Stimulated activated CD4-positive, alpha-beta T cell treated with anti-CD3 and anti-CD28 coated beads, Interleukin-4, amount 100 ng/mL, for 24 hours (primary cell): ENCODE measurements at places on chromosomes 13 and 19.

DNA sequence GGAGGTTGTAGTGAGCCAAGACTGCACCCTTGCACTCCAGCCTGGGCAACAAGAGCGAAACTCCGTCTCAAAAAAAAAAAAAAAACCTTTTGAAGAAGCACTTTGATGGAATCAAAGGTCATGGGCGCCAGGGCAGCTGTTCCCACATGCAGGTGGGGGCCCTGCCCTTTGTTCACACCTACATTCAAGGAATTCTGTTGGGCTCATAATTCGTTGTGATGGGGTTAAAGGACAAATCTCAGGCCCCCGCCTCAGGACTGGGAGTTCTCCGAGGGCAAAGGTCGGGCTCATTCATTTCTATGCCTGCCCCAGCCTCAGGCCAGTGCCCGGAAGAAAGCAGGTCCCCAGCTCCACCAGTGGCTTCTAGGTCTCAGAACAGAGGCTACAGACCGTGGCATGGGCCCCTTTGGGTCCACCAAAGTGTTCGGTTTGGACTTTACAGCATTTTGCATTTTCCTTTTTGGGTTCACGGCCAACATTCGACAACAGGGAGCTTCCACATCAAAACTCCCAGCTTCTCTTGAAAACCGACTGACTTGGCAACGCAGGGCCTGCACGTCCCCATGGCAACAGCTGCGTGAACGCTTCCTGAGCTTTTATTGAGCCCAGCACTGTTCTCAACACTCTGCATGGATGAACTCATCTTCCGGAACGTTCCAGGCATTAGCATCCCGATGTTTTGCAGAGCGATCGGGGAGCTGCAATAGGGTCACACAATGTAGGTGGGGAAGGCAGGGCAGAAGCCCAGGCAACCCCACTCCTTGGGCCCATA, 10.1 kb upstream of the GTF2F1 start:
- no peak for DNase-seq

- no peak for DNase-seq
These were observed 36.8 kb downstream of the N4BP2L1 start for GRCh38 chr13:32391101-32391619.

GRCh38 chr19:55012306-55012705, 25.8 kb downstream of the GP6 start:
- DNase-seq = no peak

GRCh38 chr19:16584248-16585093, 12.3 kb upstream of the SLC35E1 start:
- DNase-seq = peak; percentile 89

DNA sequence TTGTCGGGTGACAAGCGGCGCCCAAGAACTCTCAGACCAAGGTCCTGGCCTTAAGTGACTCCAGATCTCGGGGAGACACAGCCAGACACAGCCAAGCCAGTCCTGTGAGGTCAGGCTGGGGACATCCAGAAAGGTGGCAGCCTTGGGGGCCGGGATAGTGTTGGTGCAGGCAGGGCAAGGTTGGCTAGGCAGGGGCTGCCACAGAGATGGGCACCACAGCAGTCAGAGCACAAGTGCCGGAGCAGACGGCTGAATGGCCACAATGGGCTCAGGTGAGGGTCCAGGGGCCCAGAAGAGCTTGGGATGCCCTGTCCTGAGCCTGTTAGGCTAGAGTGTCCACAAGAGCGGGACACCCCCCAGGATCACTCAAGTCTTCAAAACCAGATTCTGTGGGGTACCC, 32.2 kb downstream of the MAU2 start:
- no peak for DNase-seq

DNA sequence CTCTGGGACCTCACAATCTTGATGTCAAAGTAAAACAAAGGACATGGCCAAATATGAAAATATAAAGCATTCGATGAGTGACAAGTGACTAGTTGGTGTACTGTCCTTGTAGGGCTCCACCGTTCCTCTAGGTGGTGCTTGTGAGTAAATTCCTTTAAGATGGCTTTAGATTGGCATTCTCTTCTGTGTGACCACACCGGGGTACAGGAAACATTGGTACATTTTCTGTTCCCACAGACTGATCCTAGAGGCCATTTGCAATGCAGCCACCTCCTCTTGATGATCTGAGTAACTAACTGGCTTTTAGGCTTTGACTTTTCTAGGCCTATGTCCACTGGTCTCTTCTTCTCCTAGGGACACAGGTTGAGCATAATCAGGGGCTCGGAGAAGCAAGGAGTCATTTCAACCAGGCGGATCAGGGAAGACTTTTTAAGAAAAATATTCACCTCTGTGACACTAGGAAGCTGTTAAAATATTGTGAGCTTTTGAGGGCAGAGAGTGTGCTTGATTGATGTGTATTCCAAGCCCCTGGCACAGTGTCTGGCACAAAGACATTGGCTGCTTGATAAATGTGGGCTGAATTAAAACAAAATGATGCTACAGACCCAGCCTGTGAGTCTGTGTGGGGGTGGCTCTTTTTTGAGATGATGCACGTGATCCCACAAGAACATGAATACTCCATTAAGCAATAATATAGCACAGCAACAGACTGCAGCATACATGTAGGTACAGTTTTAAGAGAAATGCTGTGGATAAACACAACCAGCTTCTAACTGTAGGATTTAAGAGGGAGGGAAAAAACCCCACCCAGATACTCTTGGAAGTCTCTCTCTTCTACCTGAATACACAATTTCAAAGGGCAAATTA, 21.0 kb downstream of the EPSTI1 start:
- DNase-seq = peak; percentile 59

DNA sequence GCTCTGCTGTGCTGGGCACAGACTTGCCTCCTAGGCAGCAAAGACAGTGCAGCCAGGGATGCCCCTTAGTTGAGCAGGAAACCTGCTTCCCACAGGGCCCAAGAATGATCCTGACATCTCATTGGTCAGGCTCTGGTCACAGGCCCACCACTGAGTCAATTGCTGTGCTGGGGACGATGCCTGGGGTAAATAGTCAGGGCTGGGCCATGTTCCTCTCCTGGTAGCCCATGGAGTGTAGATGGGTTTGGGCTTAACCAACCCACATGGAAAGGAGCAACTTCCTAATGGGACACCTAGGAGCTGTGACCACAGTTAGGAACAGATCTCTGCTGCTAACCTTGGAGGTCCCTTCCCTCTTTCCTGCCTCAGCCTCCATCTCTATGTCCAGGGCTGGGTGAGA, 212.5 kb upstream of the ZNF536 start:
- no peak for DNase-seq

DNA sequence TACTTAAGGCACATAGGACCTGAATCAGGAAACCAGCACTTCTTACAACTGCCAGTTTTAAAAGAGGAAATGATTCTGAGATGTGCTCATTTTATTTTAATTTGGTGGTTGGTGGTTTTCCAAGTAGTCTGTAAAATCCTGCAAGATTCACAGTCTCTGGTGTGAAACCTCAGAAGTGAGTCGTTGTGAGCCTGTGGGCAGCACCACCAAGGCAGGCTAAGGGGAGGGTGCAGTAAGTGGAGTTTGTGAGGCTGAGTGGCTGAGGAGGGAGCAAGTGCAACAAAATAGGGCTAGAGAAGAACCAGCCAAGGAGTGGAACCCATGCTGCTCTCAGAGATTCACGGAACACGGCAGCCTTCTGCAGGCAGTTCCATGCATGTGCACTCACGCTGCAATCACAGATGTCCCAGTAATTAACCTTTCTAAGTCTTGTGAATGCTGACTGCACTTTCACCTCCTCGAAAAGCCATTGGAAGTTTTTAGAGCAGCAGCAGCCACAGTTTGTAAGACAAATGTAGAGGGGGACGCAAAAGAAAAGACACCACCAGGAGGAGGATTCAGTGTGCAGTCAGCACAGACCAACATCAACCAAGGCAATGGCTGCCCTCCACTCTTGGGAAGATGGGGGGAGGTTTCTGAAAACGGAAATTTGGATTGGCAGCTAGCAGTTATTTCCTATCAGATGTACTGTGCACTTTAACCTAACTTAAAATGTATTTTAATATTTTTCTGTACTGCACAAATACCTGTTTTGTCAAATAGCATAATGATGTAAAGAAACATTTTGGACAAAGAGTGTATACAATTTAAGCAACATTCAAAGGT, 44.9 kb downstream of the ESD start:
- peak; percentile 59 for DNase-seq

DNA sequence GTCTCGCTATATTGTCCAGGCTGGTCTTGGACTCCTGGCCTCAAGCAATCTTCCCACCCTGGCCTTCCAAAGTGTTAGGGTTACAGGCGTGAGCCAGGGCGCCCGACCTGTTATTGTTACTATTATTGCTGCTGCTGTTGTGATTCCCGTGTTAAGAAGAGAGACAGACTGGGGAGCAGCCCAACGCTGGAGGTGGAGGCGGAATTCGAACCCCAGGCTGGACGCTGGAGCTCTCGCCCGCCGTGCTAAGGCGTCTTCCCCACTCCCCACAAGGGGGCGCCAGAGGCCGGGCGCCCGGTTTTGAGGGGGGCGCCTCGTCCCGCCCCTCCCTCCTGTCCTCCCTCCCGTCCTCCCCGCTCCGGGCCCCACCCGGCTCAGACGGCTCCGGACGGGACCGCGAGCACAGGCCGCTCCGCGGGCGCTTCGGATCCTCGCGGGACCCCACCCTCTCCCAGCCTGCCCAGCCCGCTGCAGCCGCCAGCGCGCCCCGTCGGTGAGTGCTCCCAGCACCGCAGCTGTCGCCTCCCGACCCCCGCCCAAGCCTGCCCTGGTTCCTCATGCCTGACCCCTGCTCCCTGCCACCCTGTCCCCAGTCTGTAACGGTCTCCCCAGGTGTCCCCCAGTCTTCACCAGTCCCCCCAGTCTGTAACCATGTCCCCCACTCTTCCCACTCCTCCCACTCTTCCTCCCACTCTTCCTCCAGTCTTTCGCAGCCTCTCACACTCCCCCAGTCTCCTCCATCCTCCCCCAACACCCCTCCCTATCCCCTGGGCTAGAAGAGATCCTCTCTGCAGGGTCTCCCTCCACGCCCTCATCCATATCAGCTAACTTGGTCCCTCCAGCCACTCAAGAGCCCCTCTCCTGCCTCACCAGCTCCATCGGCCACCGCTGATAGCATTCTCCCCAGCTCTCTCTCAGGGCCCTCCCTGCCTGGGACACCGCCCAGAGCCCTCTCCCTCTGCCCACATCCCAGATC, at the start of gene EHD2:
EHD2 (plus strand) TSS at position 377 of the 976 bp plus-strand sequence. CDS start 3,191 bp downstream, outside the sequence.
- DNase-seq = peak; percentile 39

DNA sequence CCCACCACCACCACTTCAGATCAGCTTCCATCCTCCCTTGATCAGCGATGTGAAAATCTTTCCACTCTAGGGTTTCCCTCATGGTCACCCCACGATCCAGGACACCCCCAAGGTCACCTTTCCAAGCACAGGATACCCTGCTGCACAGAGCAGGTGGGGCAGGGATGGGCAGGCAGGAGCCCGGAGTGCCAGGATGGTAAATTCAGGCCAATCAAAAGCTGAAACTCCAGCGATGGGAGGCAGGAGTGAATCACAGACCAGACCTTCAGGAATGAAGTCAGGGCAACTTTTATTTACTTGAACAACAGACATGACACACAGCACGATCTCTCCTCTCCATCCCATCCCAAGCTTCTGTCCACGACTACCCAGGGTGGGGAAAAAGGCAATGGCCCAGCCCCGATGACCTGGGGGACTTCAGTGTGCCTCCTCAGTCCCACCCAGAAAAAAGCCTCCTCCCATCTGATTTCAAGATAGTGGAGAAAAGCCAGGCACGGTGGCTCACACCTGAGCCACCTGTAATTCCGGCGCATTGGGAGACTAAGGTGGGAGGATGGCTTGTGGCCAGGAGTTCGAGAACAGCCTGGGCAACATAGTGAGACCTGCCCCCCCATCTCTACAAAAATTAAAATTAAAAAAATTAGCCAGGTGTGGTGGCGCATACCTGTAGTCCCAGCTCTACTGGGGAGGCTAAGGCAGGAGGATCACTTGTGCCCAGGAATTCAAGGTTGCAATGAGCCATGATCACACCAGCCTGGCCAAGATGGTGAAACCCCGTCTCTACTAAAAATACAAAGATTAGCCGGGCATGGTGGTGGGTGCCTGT, 39.2 kb downstream of the ZSWIM4 start:
- DNase-seq = no peak

DNA sequence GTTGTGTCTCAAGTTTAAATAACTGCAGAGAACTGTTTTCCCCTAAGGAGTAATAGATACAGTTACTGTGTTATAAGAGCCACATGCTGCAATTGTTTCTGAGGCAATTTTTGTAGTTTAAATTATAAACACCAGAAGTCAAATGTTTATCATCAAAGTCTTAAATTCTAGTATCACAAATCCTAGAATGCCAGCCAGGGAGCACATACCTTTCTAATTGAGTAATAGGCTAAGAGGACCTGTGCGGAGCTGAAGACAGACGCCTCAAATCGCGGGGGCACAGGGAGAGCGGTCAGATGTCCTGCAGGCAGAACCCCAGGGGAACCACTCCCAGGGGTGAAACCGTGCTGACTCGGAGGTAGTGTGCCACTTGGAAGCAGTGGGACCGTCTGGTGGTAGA, 65.2 kb upstream of the TNFRSF19 start:
- DNase-seq = no peak

- peak; percentile 96 for DNase-seq
These were observed at the start of gene SDHAF1 for GRCh38 chr19:35995048-35995993. Gene SDHAF1, plus strand, starts transcription at chr19:35995188. Its CDS starts 87 bp downstream, at chr19:35995275.

DNA sequence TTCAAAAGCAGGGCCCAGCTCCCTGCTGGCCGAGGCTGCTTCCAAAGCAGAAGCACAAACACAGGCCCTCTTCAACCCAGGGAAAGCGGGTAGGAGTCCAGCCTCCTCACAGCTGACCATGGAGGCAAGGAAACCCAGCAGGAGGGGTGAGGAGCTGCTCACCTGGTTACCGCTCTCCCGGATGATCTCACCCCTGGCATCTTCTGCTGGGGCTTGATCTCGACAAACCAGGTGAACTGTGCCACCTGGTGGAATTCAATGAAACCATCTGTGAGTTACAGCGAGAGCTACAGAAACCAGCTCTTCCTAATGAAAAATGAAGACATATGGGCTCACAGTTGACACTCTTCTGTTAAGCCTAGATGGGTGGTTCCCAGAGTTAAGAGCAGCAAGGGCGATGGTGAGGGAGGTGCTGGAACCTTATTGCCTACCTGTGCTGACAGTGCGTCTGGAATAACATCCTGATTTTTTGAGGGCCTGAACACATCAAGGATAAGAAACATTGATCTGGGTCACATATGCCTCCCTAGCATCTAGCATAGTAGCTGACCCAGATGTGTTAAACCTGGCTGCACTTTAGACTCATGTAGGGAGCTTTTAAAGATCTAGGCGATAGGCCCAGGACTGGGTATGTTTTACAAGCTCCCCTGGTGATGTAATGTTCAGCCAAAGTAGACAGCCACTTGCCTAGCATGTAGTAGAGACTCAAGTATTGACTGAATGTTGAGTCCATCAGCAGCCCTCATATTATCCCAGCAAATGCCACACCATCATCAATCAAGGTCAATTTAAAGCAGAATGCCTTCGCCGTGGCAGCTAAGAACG, 6.1 kb downstream of the DHRS12 start:
- DNase-seq = peak; percentile 73
